ENCODE measurements at places on chromosomes 13 and 19.

- peak; percentile 65 for DNase-seq
Observed at GRCh38 chr19:10095948-10096614, 6.4 kb downstream of the ANGPTL6 start.

DNA sequence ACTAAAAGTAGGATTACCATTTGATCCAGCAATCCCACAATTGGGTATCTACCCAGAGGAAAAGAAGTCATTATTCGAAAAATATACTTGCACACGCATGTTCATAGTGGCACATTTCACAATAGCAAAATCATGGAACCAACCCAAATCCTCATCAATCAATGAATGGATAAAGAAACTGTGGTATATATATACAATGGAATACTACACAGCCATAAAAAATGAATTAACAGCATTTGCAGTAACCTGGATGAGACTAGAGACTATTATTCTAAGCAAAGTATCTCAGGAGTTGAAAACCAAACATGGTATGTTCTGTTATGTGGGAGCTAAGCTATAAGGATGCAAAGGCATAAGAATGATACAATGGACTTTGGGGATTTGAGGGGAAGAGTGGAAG, 3.0 kb downstream of the ZNF708 start:
- DNase-seq: no peak

DNA sequence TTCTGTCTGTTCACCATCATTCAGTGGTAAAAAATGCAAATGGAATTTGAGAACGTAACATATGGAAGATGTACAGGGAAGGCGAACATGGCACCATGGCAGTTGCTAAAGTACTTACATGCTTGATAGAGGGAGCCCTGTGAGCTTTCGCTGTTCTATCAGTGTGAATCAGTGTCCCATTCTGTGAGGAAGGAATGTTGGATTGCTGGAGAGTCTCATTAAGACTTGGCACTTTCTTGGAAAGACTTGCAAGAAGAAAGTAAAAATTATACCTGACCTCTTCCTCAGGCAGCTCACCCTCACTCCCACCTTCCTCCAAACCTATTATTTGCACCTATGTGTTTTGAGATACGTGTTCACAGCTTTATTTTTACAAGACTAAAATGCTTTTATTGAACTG, 43.5 kb downstream of the FREM2 start:
- DNase-seq: no peak

GRCh38 chr19:32945260-32945659, 26.5 kb downstream of the CEP89 start:
- DNase-seq: no peak

DNA sequence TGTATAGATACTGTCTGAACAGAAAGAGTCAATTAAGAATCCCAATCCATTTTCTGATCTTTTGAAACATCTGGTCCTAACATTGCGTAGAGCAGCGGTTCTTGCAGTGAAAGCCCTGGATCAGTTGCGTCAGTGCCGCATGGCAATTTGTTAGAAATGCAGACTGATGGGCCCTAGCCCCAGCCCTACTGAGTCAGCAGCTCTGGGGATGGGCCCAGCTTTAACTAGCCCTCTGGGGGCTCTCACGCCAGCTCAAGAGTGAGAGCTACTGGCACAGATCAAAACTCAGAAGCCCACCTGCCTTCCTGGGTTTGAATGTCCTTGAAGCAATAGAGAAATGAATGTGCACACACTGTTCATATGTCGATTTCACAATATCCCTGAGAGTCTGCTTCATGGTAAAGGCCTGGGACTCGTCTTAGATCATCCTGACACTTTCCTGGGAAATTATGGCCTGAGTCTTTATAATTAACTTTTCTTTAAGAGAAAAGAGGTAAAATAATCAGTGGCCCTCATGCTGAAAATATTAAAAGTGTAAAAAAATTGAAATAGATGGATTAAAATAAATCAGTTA, 206.8 kb upstream of the TMTC4 start:
- DNase-seq: no peak

DNA sequence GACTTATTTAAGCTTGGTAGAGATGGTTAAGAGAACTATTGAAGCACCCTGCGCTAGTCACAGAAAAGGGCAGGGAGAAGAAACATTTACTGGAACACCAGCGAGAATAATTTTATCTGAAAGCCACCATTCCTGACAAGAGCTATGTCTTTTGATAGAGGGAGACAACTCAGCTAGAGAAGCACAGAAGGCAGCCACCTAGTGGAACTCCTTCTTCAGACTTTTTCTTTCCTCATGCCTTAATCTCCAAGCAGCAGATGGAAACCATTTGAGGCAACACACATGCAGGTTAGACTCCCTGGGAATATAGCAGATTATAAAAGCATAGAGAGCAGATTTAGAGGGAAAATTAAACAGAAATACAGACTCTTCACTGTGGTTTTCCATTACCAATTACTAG, 813.4 kb downstream of the SLITRK6 start:
- DNase-seq: no peak

- DNase-seq: no peak
Observed at GRCh38 chr13:111161601-111162600, 46.8 kb downstream of the ARHGEF7 start.

DNA sequence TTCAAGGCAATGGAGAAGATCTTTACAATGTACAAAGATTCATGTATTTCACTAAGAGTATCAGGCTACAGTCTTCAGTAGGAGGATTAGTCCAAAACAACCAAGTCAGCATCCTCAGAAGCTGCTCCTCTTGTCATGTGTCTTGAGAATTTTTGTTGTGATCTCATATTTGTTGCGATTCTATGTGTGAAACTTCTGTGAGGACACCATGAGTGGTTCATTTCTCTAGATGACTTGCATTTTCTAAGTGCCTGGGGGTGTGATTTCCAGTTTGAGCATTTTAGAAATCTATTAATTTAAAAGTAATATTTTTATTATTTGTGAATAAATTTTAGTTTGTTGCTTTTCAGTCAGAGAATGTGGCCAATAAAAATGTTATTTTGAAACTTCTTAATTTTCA, 94.5 kb downstream of the RAP2A start:
- no peak for DNase-seq

DNA sequence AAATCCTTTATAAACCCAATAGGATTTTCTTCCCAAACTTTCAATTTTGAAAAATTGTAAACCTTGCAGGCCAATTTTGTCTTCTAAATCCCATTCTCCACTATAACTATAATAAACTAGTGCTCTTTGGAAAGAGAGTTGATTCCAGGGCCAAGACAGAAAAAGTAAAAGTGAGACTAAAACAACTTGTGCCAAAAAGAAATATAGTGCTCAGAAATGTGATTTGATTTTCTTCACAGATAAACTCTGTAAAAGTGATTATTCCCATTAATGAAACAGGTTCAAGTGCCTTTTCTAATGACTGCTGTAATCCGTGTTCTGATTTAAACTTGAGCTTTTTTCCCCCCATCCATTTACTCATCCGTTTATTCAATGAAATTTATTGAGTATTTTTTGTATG, 1831.1 kb downstream of the SLITRK5 start:
- no peak for DNase-seq

DNA sequence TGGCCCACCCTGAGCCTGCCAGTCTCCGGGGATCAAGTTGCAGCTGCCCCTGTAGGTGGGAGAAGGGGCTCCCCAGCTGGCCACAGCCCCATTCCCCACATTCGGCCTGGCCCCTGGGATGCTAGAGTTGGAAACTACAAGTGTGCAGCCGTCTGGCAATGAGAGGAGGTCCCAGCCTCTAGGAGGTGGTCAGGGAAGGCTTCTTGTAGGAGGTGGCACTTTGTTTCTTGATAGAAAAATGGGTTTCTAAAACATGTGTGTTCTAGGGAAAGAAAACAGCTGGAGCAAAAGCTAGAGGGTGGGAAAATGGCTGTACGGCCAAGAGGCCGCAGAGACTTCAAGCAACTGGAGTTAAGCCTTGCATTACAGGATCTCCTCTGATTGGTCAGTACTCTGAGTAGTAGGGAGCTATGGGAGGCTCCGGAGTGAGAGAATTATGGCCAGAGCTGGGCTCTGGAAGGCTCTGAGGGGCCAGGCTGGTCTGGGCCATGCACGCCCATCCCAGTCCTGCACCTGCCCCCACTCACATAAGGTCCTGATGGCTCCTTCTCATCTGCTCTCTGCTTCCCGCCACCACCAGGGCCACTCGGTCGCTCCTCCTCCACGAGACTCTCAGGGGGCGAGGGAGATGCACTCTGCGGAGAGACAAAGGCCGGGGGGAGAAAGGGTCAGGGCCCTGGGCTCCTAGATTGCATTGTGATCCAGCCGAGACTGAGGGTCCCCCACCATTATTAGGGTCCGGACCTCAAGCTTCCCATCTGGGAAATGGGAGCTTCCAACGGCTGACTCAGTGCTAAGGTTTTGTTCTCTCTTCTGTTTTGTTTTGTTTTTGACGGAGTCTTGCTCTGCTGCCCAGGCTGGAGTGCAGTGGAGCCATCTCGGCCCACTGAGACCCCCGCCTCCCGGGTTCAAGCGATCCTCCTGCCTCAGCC, 13.7 kb downstream of the TLE2 start:
- DNase-seq: no peak

- peak; percentile 27 for DNase-seq
Observed at GRCh38 chr19:2962018-2962670, 15.2 kb upstream of the TLE6 start.

GRCh38 chr19:6039566-6040225, 61.8 kb upstream of the RANBP3 start:
- no peak for DNase-seq

DNA sequence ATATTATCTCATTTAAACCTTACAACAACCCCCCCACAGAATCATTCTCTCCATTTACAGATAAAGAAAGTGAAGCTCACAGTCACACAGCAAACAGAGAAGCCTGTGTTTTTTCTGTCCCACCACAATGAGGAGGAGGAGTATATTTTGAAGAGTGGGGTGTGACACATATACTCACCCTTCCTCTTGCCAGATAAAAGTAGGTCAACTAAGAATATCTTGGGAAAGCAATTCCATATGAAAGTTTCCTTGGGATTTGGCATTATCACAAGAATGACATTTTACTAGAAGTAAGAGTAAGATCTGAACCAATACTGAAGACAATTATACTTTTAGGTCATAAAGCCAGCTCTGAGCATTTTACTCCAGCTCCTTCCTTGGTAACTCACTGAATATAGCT, 287.5 kb upstream of the HTR2A start:
- peak; percentile 58 for DNase-seq

DNA sequence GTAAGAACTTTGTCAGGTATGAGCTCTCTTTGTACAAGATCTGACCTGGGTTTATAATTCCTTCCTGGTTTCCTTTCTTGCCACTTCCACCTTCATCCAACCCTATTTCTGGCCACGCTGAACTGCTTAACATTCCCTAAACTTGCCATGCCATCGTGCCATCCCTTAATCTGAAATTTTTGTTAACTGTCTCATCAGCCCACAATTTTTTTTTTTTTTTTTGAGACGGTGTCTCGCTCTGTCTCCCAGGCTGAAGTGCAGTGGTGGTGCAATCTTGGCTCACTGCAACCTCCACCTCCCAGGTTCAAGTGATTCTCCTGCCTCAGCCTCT, 144.6 kb downstream of the GGACT start:
- peak; percentile 52 for DNase-seq

DNA sequence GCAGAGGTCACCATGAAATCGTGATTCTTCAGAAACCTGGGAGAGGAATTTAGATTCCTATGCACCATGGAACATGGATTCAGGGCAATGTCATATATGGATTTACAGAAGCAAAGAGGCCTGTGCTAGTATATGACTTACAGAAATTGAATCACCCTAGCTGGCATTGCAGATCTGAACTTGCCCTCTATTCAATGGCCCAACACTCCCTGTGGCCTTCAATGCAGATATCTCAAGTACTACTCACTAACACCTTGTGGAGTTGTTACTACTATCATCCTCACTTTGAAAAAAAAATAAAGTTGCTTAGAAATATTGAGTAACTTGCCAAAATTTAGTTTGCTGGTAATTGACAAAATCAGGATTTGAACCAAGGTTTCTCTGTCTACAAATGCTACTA, 305.4 kb upstream of the SLITRK1 start:
- no peak for DNase-seq

DNA sequence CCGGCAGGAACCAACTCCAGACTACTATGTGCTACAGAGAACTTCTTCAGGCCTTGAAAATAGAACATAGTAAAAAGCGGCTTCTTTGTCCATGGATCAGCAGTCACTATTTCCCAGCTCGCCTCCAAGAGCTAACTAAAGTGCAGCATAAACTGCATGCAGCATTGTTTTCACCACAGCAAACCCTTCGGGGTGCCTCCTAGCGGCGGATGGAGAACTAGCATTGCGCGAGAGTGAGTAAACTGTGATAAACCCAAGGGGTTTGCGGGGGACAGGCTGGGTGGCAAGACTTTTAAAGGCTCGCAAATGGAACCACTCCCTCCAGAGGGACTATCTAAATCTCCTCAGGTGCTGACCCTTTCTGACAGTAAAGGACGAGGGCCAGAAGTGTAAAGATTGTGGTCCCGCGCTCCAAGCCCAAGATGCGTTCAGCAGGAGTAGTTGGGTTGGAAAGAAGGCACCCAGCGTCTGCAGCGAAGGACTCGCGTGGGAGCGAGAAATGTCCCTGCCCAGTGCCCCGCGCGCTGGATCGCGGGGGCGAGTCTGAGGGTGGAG, 21.5 kb upstream of the SGCG start:
- no peak for DNase-seq

All from HT1080 (cell line).